Ovary (tissue), 10 donors: ENCODE measurements at places on chromosomes 3 and 15.

- no peak for DNase-seq
Measured at GRCh38 chr3:119494597-119494996, 3.8 kb upstream of the TIMMDC1 start.

- DNase-seq = no peak
Measured at GRCh38 chr3:171640520-171641412, 169.5 kb downstream of the PLD1 start.

DNA sequence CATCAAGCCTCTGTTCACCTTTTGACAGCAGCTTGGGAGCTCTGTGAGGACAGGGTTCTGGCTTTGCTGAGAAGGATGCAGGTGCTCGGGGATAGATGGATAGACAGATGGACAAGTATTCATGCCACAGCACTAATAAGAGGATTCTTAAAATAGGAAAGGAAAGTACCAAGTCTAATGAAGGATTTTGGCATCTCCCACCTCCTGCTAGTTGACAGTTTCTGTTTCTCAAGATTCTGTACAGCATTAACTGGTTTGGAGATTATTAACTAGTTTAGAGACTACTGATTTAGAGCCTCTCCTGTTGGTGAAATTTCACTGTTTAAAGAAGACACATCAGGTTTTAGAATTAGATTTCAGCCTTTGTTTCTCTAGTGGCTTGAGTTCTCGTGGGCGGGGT is 152.3 kb downstream of the CACNA1D start:
- DNase-seq = no peak

- no peak for DNase-seq
Measured at GRCh38 chr3:154011036-154011435, 110.2 kb upstream of the ARHGEF26 start.

- DNase-seq = no peak
Measured at GRCh38 chr3:83622526-83622925, 1336.3 kb upstream of the CADM2 start.

GRCh38 chr3:43995547-43996378 is 245.9 kb upstream of the TOPAZ1 start:
- no peak for DNase-seq

- peak; percentile 23 for DNase-seq
Measured at GRCh38 chr3:185402561-185402960, 39.6 kb downstream of the MAP3K13 start.

DNA sequence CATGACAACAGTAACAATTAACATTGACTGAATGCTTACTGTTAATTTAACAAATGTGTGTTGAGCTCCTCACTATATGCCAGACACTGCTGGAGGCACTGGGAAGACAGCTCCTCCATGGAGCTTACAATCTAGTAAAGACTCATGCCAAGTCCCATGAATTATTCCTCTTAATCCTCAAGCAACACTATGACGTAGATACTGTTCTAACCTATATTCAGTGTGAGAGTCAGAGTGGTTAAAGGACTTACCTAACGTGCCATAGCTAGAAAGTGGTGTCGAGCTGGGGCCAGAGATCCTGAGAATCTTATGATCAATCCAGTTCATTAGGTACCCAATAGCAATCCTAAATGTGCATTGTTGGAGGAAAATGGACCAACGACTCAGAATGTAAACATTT is 43.6 kb downstream of the MYO1E start:
- DNase-seq = no peak

- DNase-seq = no peak
Measured at GRCh38 chr3:94176988-94177745, 114.3 kb downstream of the NSUN3 start.

DNA sequence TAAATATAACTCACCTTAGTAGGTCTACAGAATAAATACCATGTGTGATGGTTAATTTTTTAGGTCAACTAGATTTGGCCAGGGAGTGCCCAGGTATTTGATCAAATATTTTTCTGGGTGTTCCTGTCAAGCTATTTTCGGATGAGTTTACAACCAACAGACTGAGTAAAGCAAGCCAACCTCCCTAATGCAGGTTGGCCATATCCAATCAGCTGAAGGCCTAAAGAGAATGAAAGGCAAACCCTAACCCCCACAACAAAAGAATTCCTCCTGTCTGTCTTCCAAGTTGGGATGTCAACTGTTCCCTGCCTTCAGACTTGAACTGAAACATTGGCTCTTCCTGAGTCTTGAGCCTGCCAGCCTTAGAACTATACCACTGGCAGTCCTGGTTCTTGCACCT is 28.6 kb downstream of the TASOR start:
- no peak for DNase-seq

GRCh38 chr3:72520690-72521308 is 327.4 kb downstream of the SHQ1 start:
- DNase-seq = no peak

GRCh38 chr15:56920367-56920627 is 1.9 kb downstream of the TCF12 start:
- DNase-seq = no peak

DNA sequence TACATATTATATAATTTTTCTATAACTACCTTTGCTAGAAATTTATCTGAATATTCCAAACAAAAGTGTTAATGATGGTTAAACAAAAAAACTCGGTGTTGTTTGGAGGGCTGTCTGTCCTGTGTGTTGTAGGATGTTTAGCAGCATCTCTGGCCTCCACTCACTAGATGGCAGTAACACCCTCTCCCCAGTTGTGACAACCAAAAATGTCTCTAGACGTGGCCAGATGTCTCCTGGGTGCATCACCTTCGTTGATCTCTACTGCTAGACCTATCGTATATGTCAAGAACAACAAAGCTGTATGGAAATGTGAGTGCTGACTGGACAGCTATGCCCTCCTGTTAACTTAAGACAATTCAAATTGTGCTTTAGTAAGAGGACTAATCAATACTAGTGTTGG is 14.1 kb downstream of the ANKRD34C start:
- no peak for DNase-seq

DNA sequence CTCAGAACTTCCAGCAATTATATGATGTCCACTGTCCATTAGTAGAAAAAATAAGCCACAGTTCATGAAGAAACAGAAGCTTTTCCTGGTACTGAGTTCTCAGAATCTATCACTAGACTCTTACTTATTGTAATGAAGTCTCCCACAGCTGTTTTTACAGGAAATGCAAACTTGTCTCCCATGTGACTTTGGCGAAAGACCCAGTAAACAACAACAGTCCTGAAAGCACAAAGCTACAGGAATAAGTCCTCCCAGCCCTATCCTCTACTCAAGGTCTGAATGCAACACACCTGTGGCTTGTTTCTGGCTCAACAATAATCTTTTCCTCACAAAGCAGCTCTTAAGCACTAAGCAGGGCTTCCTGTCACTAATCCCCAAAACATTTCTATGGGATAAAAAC is 55.9 kb downstream of the EOMES start:
- no peak for DNase-seq

DNA sequence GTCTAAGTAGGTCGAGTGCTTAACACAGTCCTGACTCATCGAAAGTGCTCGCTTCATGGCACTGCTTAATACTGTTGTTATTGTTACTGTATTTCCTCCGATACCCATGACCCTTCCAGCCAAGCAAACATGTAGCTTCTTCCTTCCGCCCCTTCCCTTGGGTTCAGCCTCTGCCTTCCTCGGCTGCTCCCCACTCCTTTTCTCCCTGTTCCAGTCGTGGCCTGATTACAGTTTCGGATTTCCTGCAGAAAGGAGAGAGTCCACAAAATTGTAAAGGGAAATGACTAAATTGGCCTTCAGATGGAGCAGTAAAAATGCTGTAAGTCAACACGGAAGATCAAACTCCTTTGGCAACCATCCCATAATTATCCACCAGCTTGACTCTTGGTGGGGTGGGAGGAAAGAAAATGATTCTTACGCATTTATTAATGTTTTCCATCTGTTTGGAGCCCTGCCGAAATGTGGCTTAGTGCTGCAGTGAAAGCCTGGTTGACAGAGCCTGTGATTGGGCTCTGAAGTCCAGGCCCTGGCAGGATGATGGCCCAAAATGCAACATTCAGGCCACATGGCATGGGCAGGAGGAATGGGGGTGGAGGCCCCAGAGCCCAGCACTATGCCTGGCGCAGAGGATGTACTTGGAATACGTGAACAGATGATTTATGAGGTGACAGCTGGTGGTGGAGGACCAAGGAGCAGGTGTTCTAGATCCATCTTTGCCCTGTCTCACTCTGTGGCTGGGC is 37.6 kb downstream of the FAM3D start:
- peak; percentile 60 for DNase-seq

- DNase-seq = no peak
Measured at GRCh38 chr3:141253811-141254210, 22.2 kb downstream of the PXYLP1 start.
